ENCODE measurements at places on chromosomes 3 and 15.

DNA sequence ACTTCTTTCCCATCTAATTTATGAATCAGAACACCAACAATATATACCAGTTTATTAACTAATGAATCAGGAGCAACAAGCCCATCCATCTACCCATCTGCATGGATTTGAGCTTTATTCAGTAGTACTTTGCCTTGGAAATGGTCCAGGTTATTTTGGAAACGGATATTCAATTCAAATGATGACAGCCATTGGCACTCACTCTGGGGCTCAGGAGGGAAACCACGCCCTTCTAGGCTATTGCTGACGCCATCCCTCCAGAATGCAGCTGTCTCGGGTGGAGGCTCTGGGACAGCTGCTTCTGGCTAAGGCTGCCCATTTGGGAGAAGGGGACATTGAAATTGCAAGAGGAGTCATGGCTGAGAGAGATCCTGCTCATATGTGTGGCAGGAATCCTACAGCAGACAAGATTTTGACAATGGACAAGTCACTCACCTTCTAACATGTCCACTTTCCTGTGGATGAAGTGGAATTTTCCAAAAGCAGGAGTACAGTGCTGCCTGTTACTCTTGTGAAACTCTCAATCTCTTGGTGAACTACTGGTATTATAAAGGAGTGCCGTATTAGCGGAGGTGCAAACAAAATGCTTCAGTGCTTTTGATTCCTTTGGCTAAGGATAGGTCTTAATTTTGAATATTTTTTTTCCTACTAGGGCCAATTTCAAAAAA lies 29.3 kb upstream of the TRAK1 start:
- peak; percentile 72 for DNase-seq

DNA sequence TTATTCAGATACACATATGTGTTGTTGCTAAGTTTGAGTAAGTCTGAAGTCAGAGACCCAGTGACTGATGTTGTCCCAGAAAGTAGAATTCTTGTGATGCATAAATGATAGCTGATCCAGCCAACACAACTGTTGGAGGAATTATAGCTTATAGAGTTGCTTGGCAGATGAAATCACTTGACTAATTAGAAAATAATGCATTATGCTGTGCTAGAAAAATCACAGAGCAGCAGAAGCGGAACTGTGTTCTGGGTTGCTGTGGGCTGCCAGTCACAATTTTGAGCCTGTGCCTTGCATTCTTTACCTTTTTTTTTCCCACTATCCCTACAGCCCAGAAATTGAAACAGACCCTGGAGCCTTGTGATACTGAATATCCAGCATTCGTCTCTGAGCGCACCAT lies 90.0 kb upstream of the LRTM1 start:
- DNase-seq: no peak

DNA sequence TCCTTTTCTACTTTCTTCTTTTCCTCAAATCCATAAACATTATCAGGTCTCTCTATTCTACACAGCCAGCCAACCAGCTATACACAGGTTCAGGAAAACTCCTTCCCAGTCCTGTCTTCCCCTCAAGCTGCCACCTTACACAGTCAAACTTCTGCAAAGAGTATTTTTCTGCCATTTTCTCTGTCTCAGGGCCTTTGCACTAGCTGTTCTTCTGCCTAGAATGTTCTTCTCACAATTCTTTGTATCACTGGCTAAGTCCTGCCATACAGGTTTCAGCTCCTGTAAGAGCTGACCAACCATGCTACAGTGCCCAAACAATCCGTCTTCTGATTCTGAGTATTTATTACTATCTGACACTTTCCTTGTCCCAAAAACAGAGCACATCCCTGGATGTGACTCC lies 278.3 kb upstream of the ICE2 start:
- DNase-seq: no peak

DNA sequence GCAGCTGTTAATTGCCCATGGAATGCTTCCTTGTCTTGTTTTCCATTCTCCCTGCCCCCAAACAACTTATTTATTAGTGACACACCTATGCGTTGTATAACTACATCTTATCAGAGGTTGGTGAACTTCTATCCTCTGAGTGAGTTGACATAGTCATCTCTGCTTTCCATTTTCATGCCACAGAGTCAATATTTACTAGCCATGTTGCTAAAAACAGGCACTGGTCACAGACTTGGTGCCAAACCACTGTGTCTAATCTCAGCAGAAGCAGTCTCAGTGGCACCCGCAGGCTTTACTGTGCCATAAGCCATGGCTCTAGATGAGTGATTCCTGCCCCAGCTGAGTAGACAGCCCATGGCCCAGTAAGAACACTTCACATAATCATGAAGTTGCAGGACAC lies 26.5 kb downstream of the DAPK2 start:
- DNase-seq: no peak

DNA sequence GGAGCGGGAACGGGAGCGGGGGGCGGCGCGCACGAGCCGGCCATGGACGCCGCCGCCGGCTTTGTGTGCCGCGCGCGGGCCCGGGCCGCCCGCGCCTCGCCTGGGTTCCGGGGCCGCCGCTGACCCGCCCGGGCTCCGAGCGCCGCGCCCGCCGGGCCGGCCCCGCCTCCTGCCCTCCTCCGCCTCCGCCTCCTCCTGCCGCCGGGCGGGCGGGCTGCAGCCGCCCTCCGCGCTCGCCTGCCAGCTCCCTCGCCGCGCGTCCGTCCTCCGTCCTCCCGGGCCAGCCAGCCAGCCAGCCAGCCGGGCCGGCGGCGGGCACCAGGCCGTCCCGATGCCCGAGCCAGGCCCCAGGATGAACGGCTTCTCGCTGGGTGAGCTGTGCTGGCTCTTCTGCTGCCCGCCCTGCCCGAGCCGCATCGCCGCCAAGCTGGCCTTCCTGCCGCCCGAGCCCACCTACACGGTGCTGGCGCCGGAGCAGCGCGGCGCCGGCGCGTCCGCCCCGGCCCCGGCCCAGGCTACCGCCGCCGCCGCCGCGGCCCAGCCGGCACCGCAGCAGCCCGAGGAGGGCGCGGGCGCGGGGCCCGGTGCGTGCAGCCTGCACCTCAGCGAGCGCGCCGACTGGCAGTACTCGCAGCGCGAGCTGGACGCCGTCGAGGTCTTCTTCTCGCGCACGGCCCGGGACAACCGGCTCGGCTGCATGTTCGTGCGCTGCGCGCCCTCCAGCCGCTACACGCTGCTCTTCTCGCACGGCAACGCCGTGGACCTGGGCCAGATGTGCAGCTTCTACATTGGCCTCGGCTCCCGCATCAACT lies at the start of gene ABHD17C:
ABHD17C (plus strand) TSS at position 212 of the 812 bp plus-strand sequence; CDS start at position 332, 120 bp downstream.
- DNase-seq: no peak

- DNase-seq: no peak
Measured at GRCh38 chr15:78716651-78717050, 75.6 kb upstream of the CHRNB4 start.

DNA sequence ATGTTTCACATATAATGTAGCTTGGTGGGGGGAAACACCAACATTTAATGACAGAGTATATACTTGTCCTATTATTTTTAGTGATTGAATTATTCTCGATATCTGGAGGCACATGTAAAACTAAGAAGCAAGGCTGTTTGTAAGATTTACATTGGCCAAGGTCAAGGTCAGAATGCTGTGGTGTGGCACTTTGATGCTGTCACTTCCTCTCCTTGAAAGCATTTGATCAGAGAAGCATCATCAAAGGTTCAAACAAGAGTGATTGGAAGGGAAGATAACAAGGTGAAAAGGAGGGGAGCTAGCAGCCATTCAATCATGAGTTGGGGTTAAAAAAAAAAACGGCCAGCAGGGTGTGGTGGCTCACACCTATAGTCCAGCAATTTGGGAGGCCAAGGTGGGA lies 26.4 kb downstream of the RTF1 start:
- no peak for DNase-seq

DNA sequence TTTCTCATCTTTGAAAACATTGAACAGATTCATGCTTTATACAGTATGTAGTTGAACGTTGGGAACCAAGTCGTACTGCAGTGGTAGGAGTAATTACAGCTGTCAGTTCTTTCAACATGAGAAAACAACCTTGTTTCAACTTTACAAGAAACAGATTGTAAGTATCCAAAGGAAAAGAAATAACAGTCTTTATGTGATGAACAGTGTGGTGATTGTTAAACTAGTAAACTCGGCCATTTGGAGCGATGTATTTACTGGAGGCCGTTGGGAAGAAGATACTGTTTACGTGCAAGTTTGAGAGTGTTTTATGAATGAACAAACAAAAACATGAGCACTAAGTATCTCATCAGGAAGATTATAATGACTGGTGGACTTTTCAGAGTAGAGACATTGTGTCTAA lies 48.4 kb downstream of the EPHA3 start:
- no peak for DNase-seq

DNA sequence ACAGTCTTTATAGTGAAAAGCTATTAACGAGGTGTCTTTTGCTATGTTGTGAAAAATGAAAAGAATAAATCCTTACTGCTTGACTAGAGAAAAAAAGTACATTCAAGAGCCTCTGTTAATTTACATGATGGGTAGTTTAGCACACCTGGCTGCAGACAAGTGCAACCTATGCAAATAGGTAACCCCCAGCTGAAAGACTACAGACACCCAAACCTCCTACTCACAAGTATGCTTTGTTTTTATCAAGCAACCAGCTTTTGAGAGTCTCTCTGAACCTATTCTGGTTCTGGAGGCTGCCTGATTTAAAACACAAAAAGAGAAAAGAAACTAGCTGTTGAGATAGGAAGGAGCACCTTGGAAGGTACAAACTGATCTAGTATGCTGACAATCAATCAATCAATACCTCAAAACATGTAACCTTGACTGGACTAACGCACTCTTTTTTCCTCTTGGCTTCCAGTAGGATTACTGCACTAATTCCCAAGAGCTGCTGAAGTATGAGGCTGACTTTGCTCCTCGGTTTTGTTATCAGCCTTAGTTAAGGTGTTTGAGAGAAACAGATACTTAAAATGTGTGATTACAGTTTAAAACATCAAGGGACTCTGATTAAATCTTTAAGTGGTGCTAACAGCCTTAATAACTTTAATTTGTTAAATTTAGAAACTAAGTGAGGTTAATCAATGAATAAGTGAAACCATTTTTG lies 63.6 kb downstream of the OSBPL10 start:
- no peak for DNase-seq

DNA sequence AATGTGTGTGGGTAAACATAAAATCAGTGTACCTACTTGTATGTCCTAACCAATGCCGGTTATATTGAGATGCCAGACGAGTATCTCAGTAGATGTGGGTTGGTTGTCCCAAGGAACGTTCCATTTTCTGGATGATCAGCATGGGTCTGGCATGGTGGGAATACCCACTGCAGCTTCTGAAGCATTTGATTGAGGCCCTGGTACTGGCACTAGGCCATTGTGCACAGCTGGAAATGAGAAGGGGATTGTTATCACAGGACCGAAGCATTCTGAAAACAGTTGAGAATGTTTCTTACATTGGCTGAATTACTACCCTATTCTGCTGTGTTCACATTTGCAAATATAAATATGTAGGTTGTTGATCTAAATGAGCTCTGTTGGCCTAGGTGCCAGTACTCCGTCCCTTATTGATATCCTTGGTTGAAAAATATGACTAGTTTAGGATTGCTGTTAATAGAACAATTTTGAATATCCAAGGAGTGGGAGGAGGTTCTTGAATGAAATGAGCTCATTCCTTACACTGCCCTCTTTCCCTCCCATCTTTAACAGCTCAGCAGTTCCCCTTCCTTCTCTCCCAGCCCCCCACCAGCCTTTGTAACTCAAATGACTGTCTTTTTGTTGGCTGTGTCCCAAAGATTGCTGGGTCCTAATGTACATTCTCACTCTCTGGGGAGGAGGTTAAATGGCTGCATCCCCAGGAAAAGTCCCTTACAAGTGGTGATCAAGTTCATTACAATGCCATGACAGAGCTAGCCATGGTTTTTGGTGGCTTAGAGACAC lies 293.3 kb upstream of the TPM1 start:
- no peak for DNase-seq

GRCh38 chr3:171044835-171045793 lies 18.6 kb upstream of the SLC2A2 start:
- DNase-seq: no peak

DNA sequence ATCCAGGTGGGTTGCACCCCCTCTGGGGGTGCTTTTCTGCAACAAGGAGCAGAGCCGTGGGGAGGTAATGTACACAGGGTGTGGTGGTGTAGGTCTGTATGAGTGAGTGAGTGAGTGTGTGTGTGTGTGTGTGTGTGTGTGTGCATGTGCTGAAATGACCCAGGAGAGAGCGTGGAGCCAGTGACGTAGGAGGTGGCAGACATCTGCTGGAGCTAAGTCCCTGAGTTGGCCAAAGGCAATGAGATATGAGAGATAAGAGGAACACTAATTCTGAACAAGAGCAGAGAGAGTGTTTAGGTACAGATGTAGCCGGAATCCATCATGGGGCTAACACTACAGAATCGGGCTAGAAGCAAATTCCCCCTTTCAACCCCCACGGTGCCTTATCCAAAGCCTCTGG lies 27.6 kb downstream of the BDH1 start:
- DNase-seq: no peak

GRCh38 chr3:45776611-45777010 lies 19.7 kb downstream of the SLC6A20 start:
- no peak for DNase-seq

DNA sequence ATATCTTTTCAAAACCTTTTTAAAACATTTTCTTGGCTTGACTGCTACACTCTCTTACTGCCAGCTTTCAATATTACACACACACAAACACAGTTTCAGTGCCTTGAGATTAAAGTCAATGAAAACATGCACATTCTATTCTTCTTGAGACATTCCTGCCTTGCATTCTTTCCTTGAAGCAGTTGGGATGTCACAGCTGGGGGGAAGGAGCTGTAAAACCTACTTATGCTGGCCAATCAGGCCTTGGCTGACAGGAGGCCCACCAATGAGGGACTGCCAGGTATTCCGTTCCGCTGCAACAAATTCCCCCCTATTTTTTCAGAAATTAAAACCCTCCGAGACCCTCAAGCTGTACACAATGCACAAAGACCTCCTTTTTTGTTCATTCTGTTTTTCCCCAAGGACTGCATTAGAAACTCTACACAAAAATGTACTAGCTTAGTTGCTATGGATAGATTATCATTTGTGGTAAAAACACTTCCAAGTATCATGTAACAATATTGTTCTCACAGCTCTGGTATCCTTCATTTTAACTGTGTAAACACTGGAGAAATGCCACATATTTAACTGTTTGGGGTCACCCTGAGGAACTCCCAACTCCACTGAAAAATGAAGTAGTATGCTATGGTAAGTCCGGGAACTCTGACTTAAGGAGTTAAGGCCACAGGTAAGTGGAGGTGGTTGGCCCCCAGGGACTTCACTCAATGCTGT lies 18.5 kb downstream of the FSTL1 start:
- DNase-seq: no peak
